ENCODE measurements at places on chromosomes 16 and 17.

GRCh38 chr17:44575403-44575802 is 18.1 kb downstream of the FZD2 start:
- no peak for DNase-seq

- no peak for DNase-seq
Observed at GRCh38 chr17:72599891-72600290, 479.1 kb downstream of the SOX9 start.

DNA sequence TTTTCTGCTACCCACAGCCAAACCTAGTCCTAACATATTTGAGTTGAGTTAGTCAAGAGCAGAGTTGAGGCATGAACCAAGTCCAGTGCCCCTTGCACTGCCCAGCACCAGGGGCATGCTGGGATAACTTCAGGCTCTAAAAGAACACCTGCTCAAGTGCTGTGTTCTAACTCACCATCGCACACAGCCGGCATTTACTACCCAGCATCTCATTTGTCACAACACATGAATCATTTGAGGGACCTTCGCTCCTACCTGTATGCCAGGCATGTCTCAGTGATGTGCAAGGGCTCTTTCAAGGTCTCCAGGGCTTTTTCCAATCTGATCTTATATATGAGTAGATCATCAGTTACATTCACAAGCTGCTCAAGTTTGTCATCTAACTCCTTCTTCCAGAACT is 12.6 kb downstream of the TEKT1 start:
- DNase-seq: no peak

- no peak for DNase-seq
Observed at GRCh38 chr16:19745286-19746010, 27.4 kb downstream of the IQCK start.

GRCh38 chr17:9549215-9549614 is 26.4 kb downstream of the STX8 start:
- DNase-seq: no peak

DNA sequence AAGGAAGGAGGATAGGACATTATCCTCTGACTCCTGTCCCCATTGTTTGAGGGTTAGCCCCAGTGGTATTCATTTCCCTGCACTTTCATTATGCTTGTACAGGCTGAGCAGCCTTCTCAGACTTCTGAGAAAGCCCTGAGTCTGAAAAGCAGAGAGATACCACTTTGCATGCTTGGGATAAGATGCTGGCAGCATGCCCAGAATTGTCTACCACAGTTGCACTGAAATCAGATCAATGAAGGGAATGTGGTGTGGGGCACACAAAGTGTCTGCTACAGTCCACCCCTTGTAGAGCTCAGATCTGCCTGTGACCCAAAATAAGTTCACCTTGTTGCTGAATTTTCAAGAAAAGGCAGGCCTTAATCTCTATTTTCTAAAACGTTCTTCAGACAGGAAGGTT is 160.6 kb downstream of the CCT6B start:
- DNase-seq: no peak

GRCh38 chr17:32896647-32897258 is 19.8 kb upstream of the MYO1D start:
- DNase-seq: no peak

- no peak for DNase-seq
Observed at GRCh38 chr17:27466743-27467375, 10.6 kb downstream of the KSR1 start.

GRCh38 chr17:75688209-75688825 is 21.2 kb downstream of the SAP30BP start:
- no peak for DNase-seq

- DNase-seq: no peak
Observed at GRCh38 chr17:49343273-49343672, 18.8 kb downstream of the ZNF652 start.

GRCh38 chr17:8740486-8740885 is 4.2 kb downstream of the CCDC42 start:
- no peak for DNase-seq

DNA sequence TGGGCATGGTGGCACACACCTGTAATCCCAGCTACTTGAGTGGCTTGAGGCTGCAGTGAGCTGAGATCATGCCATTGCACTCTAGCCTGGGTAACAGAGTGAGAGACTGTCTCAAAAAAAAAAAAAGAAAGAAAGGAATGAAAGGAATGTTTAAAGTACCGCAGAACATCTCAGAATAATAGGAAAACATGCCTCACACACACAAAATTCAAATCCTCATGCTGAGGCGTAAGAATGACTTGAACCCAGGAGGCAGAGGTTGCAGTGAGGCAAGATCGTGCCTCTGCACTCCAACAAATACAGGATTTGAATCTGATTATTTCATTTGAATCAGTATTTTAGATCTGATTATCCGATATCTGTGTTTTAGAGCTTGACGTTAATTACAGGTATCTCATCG is 21.3 kb upstream of the GAA start:
- DNase-seq: no peak

GRCh38 chr17:61331886-61332285 is 67.8 kb upstream of the TBX2 start:
- DNase-seq: no peak

DNA sequence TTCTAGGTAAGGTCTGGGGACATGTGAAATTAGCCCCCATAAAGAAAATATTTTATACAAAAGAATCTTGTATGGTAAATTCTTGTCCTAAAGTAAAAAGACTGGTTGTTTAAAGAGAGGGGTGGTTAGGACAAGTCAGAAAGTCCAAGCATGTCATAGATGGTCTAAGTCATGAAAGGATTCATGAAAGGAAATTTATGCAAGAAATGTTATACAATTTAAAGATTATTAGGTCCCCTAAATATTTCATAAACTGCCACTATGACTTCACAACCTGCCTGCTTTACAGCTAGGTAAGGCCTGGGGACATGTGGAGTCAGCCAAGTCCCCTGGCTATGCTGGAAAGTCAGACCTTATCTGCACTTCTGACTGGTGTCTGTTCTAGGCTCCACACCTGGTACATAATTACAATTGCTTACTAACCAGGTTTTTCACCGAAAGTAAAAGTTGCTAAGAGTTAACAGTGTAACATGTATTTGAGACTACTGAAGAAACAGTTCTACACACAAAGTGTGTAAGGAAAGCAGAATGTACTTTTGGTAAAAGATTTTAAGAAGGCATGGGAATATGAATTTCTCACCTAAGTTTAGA is 17.0 kb downstream of the N4BP1 start:
- no peak for DNase-seq

- no peak for DNase-seq
Observed at GRCh38 chr17:40107522-40108174, 7.3 kb upstream of the NR1D1 start.

DNA sequence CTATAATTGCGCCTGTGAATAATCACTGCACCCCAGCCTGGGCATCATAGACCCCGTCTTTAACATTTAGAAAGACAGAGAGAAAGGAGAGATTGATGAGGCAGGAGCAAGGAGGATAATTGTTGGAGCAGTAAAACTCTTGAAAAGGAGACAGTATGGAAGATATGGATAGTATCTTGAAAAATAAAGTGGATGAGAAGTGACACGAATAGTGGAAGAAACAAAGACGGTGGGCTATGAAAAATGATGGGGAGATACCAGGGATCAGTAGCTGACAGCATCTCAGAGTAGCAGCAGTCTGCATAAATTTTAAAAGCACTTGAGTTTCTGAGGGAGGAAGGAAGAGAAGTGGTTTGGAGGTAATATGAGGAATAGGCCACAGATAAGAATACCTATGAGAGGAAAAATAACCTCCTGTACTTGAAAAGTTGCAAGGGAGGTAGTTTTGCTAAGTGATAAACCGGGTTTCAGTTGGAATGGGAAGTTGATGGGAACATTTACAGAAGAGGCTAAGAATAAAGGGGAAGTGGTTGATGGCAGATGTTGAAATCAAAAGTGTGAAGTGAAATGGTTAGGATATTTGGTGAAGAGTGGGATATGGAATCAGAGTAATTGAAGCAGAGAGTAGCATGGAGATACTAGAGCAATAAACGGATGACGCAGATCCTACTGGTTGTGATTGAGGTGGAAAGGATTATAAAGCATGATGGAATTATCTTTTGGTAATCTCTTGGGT is 1.8 kb upstream of the PPM1D start:
- DNase-seq: no peak

DNA sequence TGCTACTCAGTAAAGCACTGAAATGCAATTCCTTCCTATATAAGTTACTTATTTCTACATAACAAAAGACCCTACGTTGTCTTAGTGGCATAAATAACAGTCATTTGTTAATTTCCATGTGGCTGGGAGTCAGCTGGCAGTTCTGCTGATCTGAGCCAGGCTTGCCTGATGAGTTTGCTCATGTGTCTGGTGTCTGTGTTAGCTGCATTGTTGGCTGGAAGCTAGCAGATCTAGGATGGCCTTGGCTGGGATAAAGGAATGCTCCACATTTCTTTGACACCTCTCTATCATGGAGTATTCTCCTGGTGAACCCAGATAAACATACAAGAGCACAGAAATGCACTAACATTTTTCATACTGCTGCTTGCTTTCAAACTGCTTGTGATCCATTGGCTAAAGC is 264.4 kb upstream of the MON1B start:
- DNase-seq: no peak

- no peak for DNase-seq
Observed at GRCh38 chr17:57902800-57903759, 52.1 kb downstream of the CUEDC1 start.

- no peak for DNase-seq
Observed at GRCh38 chr16:80081846-80082245, 458.9 kb upstream of the DYNLRB2 start.

DNA sequence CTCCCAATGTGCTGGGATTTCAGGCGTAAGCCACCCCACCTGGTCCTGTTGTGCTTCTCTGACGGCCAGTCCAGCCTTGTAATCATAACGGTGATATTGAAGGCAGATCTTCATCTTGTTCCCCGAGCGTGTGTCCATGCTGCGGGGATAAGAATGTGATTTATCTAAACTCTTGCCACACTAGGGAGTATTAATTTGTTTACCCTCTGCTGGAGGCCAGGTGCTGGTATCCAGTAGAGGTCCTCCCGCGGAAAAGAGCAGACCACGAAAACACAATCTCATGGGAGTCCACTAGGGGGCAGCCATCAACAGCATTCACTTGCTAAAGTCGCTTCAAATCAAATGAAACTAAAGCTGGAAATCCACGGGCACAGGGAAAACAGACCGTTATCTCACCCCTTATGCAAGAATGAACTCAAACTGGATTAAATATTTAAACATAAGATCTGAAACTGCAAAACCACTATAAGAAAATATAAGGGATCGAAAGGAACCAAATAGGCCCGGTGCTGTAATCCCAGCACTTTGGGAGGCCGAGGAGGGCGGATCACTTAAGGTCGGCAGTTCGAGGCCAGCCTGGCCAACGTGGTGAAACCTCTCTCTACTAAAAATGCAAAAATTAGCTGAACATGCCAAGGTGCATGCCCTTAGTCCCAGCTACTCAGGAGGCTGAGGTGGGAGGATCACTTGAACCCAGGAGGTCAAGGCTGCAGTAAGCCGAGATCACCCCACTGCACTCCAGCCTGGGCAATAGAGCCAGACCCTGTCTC is 22.3 kb upstream of the RBBP6 start:
- peak; percentile 77 for DNase-seq

DNA sequence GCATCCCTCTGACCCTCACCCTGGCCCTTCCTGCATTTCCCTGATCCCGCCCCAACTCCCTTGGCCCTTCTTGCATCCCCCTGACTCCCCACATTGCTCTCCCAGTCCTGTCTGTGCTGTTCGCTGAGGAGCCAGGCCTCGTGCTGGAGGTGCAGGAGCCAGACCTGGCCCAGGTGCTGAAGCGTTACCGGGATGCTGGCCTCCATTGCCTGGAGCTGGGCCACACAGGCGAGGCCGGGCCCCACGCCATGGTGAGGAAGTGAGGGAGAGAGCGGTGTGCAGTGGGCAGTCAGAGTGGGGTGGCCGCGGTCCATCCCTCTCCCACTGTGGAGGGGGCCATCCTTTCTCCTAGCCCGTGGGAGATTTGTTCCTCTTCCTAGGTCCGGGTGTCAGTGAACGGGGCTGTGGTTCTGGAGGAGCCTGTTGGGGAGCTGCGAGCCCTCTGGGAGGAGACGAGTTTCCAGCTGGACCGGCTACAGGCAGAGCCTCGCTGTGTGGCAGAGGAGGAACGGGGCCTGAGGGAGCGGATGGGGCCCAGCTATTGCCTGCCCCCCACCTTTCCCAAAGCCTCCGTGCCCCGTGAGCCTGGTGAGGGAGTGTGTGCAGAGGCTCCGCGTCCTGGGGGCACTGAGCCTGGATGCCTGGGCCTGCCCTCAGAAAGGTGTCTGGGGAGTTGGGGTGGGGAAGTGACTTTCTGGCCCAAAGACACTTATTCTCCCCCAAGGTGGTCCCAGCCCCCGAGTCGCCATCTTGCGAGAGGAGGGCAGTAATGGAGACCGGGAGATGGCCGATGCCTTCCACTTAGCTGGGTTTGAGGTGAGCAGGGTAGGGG is 17.8 kb downstream of the PFAS start:
- DNase-seq: no peak

DNA sequence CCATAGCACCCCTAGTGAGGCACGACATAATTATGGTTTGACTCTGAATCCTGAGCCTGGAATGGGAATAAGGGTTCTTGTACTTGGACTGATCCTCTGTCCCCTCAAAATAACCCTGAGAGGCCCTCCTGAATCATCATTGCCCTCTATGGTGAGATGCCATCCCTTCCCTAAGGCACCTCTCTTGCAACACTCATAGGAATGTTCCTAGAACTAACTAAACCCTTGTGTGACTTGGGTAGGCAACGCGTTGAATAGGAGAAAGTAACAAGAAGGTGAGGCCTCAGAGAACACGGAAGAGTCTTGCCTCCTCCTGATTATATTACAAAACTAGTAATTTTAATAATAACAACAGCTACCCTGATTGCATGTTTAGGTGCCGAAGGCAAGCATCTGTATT is 189.1 kb upstream of the ANKFN1 start:
- DNase-seq: no peak

DNA sequence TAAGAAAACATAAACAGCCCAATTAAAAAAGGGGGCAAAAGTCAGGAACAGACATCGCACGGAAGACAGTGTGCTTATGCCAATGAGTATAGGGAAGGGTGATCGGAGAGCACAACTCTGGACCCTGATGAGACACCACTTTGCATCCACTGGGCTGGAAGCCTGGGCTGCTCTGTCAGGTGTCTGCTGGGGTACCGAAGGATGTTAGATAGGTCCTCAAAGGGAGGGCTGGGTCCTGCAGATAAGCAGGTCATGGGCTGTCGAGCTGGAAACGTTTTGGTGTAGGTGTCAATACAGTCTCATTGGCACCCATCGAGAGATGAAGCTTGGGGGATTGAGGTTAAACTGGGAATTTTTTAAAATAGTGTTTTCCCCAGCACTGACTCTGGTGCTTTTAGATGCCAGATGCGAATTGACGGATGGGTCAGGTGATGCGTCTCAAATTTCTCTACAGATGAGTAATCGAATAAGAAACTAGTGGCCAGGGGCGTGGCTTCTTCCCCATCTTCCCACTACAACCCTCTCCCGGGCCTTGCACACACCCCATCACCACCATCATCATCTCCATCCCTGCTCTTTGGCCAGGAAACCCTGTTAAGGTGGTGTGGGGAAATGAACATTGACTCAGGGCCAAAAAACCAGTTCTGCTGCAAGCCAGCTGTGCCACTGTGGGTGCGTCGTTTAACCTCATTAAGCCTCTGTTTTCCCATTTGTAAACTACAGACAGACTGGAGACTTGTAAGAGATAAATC is 47.8 kb upstream of the IRF8 start:
- DNase-seq: no peak

GRCh38 chr17:37440424-37440823 is 33.7 kb downstream of the TADA2A start:
- DNase-seq: no peak
